Right lung (tissue), 10 donors: ENCODE measurements at places on chromosomes 13 and 19.

DNA sequence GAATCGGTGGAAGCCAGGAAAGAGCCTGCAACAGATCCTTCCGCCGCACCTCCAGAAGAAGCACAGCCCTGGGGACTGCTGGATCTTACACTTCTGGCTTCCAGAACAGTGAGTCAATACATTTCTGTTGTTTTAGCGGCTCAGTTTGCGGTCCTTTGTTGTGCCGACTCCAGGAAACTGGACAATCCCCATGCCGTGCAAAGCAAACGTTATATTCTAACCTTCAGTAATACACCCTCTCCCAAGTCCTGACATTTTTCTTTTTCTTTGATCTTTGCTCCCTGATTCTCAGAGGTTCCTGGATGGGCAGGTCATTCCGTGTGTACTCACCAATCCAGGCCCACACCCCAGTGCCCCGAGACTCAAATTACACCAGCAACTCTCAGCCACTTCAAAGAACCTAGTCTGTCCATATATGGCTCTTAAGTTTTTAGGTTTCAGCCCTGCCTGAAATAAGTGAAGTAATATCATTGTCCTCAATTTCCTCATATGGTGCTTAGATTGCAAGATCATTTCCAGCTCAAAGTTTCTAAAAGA lies 387.1 kb upstream of the SGCG start:
- no peak for DNase-seq

DNA sequence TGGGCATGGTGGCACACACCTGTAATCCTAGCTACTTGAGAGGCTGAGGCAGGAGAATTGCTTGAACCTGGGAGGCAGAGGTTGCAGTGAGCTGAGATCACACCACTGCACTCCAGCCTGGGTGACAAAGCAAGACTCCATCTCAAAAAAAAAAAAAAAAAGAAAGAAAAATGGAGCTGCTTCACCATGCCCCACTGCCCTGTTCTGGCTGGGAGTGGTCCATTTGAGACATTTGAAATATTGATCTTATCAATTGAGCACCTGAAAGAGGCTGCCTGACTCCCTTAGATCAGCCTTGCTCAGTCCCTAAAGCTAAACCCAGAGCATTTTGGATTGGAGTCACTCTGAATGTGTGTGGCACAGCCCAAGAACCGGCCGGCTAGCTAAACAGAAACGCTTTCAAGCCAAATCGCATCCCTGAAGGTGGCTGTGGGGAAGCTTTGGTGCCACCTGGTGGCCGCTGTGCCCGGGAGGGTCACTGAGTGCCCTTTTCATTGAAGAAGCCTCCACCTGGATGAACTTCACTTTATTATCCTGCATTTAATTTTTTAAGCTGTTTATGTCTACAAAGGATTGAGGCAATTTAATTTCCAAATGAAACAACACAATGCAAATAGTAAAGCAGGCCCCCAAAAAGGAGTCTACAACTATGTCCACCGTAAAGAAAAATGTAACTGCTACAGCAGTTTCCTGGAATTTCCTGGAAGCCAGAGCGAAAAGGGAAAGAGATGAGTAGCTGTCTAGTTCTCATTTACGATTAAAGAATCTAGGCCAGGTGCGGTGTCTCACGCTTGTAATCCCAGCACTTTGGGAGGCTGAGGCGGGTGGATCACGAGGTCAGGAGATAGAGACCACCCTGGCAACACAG lies 53.1 kb upstream of the SERPINE3 start:
- peak; percentile 70 for DNase-seq

DNA sequence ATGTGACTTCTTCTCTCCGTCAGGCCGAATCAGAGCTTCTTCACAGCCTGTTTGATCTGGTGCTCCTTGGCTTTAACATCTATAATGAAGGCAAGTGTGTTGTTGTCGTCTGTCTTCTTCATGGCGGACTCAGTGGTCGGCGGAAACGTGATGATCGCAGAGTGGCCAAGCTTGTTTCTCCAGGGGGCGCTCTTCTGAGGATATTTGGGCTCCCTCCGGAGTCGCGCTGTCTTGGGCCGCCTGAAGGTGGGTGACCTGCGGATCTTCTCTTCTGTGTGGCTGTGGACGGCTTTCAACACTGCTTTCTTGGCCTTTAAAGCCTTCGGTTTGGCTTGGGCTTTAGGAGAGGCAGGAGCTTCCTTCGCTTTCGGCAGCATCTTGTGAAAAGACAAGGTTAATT lies 9.8 kb downstream of the TPRX1 start:
- no peak for DNase-seq

- DNase-seq: no peak
Observed at GRCh38 chr19:46124638-46125115, at the start of gene IGFL3. Gene IGFL3, minus strand, starts transcription at chr19:46124688. Its CDS starts 39 bp downstream, at chr19:46124649.

- no peak for DNase-seq
Observed at GRCh38 chr13:48629277-48629676, 24.5 kb upstream of the CYSLTR2 start.

DNA sequence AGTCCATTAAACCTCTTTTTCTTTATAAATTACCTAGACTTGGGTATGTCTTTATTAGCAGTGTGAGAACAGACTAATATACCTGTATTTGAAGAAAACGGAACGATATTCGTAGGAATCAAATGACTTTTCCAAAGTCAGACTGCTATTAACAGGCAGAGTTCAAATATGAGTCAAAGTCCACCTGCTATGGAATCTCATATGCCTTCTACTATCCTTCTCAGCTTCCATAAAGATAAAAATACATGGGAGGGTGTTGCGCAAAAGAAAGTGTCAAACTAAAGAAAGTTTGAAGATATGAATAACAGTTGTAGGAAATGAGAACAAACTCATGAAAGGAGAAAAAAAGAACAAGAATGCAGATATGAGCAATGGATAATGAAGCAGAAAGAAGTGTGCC lies 704.6 kb downstream of the EFNB2 start:
- no peak for DNase-seq

- DNase-seq: no peak
Observed at GRCh38 chr13:114145256-114145655, 12.8 kb upstream of the RASA3 start.

GRCh38 chr13:68550330-68550729 lies 1320.2 kb upstream of the PCDH9 start:
- DNase-seq: no peak

DNA sequence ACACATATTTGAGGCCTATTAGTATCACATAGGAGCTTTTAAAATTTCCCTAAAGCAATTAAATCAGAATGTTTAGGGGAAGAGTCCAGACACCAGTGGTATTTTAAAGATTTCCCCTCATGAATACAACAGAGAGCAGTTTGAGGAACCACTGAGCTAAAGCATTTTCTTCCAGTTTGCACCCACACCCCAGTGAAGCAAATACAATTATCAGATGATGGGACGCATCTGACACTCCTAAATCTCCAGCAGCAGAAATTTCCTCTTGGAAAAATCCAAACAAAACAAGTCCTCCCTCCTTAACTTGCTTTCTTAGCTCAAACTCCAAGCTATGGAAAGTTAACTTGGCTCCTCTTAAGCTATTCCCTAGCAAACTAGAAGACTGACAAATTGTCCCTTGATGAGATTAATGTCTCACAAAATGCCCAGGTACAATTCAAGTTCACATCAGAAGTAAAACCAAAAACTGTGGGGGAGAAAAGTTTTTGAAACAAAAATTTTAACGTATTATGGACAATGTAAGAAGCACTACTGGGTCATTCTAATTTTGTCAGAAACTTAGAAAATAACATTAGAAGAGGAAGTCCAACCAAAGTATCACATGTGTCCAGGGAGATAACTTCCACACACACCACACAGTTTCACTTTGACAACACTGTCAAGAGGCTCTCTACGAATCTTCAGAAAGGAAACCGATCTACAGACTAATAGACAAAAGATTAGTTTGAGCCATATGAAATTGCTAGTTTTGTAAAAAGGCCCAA lies 74.1 kb downstream of the ABCC4 start:
- DNase-seq: no peak

DNA sequence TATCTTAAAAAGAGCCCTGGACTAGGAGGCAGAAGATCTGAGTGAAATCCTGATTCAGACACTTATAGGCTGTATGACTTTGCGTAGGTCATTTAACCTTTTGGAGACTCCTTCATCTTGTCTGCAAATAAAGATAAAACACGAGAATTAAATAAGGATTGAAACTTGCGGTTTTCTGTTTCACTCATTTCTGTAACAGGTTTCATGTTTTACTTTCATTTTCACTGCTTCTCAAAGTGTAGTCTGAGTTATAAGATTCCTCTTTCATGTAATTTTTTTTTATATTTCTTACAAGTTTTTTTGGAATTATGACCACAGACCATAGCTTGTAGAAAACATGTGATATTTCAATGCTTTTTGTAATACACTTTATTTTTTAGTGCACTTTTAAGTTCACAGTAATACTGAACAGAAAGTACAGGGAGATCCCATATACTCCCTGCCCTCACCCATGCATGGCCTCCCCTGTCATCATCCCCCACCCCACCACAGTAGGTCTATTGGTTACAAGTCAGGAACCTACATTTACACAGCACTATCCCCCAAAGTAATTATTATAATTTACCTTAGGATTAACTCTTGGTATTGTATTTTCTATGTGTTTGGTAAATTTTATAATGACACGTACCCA lies 174.6 kb downstream of the ITGBL1 start:
- no peak for DNase-seq

GRCh38 chr19:30817965-30818567 lies 445.9 kb downstream of the ZNF536 start:
- DNase-seq: no peak

DNA sequence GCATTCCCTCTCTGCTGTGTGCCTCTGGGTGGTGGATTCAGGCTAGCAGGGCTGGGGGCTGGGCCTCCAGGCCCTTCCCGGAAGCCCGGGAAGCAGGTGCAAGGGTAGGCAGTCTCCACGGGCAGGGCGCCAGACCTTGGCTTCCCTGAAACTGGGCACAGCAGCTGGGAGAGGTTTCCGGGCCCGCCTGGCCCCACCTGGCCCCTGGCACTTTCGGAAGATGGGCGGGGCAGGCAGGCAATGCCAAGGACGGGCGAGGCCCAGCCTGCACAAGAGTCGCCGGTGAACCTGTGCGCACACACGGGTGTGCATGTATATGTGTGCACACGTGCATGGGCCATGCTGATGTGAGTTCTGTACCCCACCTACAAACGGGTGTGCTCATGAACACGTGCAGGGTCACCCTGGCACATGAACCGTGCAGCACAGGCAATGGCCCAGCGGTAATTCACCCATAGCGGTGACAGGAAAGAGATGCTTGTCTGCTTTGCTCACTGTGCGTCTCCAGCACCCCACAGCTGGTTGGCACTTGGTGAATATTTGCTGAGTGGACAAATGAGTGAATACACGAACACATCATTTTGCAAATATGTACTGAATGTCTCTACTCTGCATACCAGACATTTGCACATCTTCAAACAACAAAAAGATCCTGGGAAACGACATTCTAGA lies 15.3 kb downstream of the GADD45B start:
- DNase-seq: no peak

DNA sequence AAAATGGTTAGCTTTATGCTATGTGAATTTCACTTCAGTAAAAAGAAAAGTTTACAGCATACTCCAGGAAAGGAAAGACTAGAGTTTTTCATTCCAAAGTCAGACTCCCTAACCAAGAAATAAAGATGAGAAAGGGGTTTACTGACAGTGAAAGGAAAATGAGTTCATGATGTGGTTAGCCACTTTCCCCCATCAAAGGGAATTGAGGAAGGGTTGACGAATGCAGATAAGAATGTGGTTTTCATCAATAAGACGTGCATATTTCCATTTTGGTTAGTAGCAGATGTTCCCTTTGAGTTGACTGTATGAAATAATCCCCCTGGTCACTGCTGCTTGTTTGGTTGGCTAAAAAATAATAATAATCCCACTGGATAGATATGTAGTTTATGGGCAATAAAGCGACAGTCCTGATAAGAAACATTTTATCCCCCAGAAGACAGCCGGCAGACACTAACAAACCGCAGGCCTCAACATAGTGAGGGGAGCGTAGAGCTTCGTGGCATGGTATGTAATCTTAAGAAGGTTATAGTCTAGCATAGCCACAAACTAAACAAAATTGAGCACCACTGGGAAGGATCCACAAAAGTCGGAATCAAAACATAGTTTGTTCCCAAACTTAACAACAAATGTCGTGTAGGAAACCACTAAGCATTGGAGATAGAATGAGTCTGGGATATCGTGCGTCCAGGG lies 114.8 kb downstream of the COL4A2 start:
- DNase-seq: no peak

DNA sequence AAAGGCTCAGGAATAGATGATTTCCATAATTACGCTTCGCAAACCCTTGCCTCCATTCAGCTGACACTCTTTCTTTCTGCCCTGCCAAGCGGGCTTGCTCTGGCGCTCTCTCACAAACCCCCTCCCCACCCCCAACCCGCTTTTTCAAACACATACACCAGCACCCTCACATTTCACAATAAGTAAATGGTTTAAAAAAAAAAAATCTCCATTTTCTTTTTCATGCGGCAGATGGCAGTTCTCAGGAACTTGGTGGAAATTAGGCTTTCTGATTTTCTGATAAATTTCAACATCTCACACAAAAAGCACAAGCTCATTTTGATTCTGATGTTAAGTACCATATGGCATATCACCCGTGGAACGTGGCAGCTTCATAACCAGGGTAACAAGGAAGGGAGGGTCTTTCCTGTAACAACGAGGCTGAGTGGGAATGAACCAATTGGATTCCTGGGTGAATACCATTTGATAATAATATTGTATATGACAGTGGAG lies 43.8 kb downstream of the C13orf42 start:
- DNase-seq: peak; percentile 71

DNA sequence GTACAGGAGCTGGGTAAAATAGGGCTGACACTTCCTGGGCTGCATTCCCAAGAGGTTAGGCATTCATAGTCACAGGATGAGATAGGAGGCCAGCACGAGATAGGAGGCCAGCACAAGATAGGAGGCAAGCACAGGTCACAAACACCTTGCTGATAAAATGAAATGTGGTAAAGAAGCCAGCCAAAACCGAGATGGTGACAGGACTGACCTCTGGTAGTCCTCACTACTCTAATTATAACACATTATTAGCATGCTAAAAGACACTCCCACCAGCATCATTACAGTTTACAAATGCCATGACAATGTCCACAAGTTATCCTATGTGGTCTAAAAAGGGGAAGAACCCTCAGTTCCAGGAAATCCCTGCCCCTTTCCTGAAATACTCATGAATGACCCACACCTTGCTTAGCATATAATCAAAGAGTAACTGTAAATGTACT lies 20.9 kb upstream of the IGSF23 start:
- DNase-seq: no peak

- no peak for DNase-seq
Observed at GRCh38 chr19:38989066-38989605, 13.6 kb upstream of the FBXO17 start.
